ENCODE measurements at places on chromosomes 3 and 15.

GRCh38 chr3:129703913-129704312, 97.4 kb upstream of the PLXND1 start:
- H3K4me1 ChIP-seq = no peaks in the 10 kb centered on the region
- H3K36me3 ChIP-seq = no peaks in the 10 kb centered on the region
- DNase-seq = peak; percentile 1
- H3K4me3 ChIP-seq = no peak overlapping the region
- no peaks in the 10 kb centered on the region for H3K27me3 ChIP-seq
- no peak overlapping the region for H3K27ac ChIP-seq

DNA sequence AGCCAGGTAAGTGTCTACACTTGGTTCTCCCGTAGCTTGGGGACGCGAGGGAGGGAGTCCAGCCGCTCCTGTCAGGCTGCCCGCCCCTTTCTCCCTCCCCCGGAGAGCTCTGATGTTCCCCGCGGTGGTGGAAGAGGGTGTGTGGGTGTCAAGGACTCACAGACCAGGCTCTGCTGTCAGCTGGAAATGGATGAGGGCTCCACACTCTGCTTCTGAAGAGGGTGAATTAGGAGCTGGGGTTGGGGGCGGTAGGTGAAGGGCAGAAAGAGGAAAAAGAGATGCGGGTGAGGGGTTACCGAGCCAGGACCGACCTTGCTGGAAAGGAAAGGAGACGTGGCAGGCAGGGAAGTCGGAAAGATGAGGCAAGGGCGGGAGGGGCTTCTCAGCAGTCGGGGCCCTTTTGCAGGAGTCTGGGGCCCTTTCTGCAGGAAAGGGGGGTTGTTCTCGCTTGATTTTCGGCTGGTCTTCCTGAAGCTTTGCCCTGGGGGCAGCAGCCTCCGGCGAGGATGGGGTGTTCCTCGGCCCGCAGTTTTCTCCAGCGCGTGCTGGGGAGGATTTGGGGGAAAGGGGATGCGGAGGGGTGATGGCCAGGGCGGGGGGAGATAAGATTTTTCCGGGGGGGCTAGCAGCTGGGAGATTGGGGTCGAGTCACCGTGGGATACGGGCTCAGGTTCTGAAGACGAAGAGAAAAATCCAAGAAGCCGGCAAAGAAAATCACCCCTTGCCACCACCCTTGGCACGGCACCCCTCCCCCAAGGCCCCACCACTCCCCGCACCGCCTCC, 602 bp upstream of the BAHD1 start:
- peak; percentile 26 for DNase-seq
- peaks cover 51% of the 10 kb centered on the region for H3K27me3 ChIP-seq
- no peaks in the 10 kb centered on the region for H3K36me3 ChIP-seq
- H3K4me3 ChIP-seq = peak overlapping the region; percentile 49

- no peak overlapping the region for H3K27ac ChIP-seq
- H3K4me3 ChIP-seq = no peak overlapping the region
- no peaks in the 10 kb centered on the region for H3K4me1 ChIP-seq
- H3K27me3 ChIP-seq = peaks cover 13% of the 10 kb centered on the region
- DNase-seq = no peak
- no peaks in the 10 kb centered on the region for H3K36me3 ChIP-seq
These were observed 51.7 kb upstream of the CAPN7 start for GRCh38 chr3:15154326-15154725.

DNA sequence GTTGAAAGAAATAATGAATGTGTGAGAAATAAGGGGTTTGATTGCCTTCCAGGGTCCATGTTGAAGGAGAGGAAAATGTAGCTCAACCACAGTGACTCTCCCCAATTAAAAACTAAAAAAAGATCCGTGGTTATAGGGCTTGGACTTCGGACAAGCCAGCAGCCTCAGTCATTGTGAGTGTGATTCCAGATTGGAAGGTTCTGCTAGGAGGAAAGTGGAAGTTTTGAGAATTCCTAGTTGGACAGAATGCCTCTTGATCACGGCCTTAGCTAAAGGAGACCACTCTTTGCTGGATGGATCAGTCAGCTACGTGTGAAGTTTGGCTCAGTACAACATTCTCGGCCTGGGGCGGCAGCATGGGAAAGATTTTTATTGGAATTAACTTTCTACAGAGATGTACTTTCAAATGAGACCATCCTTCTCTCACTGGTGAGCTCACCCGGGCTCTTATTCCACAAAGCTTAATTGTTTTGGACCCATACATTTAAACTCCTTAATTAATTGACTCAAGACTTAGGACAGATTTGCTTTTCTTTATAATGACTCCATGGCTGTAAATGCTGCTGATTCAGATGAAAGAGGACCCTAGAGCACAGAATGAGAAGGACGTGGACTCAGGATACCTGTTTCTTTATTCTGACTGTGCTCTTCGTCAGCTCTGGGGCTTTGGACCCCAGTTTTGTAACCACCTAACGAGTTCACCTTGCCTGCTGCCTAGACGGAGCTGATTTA, 27.5 kb downstream of the FLNB start:
- peaks cover 4% of the 10 kb centered on the region for H3K36me3 ChIP-seq
- H3K4me1 ChIP-seq = peaks cover 14% of the 10 kb centered on the region
- DNase-seq = no peak
- no peaks in the 10 kb centered on the region for H3K27me3 ChIP-seq

GRCh38 chr15:66023311-66023972, 154.2 kb downstream of the RAB11A start:
- no peaks in the 10 kb centered on the region for H3K4me1 ChIP-seq
- no peak overlapping the region for H3K27ac ChIP-seq
- H3K4me3 ChIP-seq = no peak overlapping the region
- H3K27me3 ChIP-seq = peaks cover 43% of the 10 kb centered on the region
- no peaks in the 10 kb centered on the region for H3K36me3 ChIP-seq

DNA sequence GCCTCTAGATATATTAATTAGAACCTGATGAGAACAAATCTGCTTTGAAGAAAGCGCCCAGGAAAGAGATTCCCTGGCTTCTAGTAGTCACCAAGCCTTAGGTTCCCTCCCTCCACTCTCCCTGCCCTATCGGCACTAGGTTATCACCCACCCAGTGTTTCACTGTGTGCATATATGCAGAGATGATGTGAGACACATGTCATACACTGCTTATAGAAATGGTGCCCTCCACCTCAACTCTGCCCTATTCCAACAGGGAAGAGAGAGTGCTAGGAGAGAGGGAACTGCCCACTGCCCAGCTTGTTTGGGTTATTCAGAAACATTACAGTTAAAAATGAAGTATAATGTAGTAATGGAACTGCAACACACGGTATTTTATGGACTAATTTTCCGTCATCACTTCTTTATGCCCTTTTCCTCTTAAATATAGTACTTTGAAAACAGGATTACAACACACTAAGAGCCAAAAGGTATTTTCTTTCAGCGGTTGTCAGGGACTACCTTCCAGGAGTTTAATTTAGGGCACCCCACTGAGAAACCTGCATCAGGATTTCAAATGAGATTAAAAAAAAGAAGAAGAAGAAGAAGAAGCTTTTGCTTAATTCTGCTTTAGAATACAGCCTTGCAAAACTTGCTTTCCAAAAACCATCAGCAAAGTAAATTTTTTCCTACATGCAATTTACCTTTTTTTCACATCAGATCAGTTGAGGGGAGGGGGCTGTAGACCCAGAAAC, 55.3 kb downstream of the MEIS2 start:
- no peaks in the 10 kb centered on the region for H3K27me3 ChIP-seq
- peaks cover 8% of the 10 kb centered on the region for H3K4me1 ChIP-seq
- no peak overlapping the region for H3K27ac ChIP-seq
- no peak for DNase-seq
- H3K4me3 ChIP-seq = no peak overlapping the region
- peaks cover 16% of the 10 kb centered on the region for H3K36me3 ChIP-seq

DNA sequence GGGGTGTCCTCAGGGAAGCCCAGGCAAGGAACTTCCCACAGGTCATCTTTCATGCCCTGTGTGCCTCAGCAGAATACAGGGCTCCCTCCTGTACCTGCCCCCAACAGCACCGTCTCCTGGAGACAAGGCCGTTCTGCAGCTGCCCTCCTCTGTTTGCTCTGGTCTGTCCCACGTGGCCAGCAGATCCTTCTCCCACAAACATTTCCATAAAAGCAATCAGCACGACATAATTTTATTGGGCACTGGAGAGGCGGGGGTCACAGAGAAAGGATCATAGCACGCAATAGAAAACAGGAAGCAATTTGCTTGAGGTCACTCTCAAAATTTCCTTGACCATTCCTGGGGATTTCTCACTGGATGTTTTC, 29.4 kb downstream of the STARD5 start:
- no peak overlapping the region for H3K27ac ChIP-seq
- H3K4me1 ChIP-seq = no peaks in the 10 kb centered on the region
- DNase-seq = no peak
- no peak overlapping the region for H3K4me3 ChIP-seq

GRCh38 chr3:908839-909238, 184.0 kb upstream of the CNTN6 start:
- no peaks in the 10 kb centered on the region for H3K36me3 ChIP-seq
- H3K4me1 ChIP-seq = no peaks in the 10 kb centered on the region
- H3K27me3 ChIP-seq = no peaks in the 10 kb centered on the region
- no peak overlapping the region for H3K4me3 ChIP-seq

- 0 out of 2 replicates have a peak, but pooled peaks cover 3% of the 10 kb centered on the region for H3K36me3 ChIP-seq
- no peak for DNase-seq
- no peaks in the 10 kb centered on the region for H3K4me1 ChIP-seq
- H3K27me3 ChIP-seq = no peaks in the 10 kb centered on the region
These were observed 639 bp downstream of the NIPA1 start for GRCh38 chr15:22786868-22787698.

- no peak for DNase-seq
- no peak overlapping the region for H3K4me3 ChIP-seq
- H3K27ac ChIP-seq = no peak overlapping the region
- H3K27me3 ChIP-seq = peaks cover 31% of the 10 kb centered on the region
- H3K36me3 ChIP-seq = no peaks in the 10 kb centered on the region
These were observed 84.0 kb downstream of the HES1 start for GRCh38 chr3:194219826-194220410.

GRCh38 chr15:67834581-67835296, 5.1 kb downstream of the RNU6-1 start:
- H3K4me3 ChIP-seq = no peak overlapping the region
- peaks cover 74% of the 10 kb centered on the region for H3K27me3 ChIP-seq
- no peaks in the 10 kb centered on the region for H3K36me3 ChIP-seq
- no peak for DNase-seq

DNA sequence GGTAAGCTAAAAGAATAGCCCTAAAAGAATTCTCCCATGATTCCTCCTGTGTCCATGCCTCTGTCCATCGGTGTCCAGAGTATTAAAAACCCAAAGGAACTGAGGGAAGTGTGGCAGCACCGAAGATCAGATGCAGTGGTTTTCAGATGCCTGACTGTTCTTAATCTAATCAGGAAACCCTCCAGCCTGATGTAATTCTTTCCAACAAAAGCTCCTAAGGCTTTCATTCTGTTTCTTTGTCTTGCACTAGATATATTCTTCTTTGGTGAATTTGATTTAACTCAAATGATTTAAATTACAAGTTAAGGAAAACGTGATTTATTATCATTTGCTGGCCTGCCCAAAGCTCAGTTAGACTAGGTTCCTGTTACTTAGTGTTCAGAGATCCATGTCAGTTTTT, 71.2 kb downstream of the ARHGAP31 start:
- H3K27ac ChIP-seq = no peak overlapping the region
- peaks cover 6% of the 10 kb centered on the region for H3K36me3 ChIP-seq
- H3K27me3 ChIP-seq = no peaks in the 10 kb centered on the region
- no peak overlapping the region for H3K4me3 ChIP-seq
- peaks cover 3% of the 10 kb centered on the region for H3K4me1 ChIP-seq

DNA sequence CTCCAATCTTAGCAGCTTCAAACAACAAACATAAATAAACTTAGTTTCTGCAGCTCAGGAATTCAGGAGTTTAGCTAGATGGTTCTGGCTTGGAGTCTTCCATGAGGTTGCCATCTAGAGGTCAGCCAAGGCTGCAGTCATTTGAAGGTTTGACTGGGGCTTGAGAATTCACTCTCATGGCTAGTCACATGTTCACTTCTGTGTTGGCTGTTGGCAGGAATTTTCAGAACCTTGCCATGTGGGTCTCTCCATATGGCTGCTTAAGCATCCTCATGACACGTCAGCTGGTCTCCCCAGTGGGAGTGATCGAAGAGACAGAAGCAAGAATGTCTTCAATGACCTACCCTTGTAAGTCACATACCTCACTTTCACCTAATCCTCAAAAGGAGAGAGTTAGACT, 269.2 kb upstream of the CNTN3 start:
- no peak overlapping the region for H3K27ac ChIP-seq
- no peaks in the 10 kb centered on the region for H3K4me1 ChIP-seq
- peak; percentile 5 for DNase-seq
- no peak overlapping the region for H3K4me3 ChIP-seq

DNA sequence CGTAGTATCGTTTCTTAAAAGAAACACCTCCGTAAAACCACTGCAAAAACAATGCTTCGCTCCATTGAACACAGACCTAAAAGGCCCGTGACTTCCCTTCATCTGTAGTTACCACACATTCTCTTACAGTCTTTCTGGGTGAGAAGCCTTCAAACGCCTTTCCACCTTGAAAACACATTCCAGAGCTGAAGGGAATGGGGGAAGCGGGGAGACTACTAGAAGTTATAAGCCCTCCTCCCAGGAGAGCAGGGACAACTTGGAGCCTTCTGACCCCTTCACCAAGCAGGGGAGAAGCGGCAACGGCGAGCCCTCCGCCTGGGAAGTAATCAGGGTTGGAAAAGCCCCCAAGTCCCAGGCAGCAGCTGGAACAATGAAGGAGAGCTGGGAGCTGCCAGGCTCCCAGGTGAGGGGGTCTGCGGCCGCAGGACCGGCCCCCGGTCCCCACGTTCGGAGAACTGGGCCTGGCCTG, 461 bp downstream of the SECISBP2L start:
- H3K27me3 ChIP-seq = no peaks in the 10 kb centered on the region
- peak; percentile 21 for DNase-seq
- H3K36me3 ChIP-seq = peaks cover 4% of the 10 kb centered on the region
- peak overlapping the region; percentile 97 for H3K4me3 ChIP-seq

DNA sequence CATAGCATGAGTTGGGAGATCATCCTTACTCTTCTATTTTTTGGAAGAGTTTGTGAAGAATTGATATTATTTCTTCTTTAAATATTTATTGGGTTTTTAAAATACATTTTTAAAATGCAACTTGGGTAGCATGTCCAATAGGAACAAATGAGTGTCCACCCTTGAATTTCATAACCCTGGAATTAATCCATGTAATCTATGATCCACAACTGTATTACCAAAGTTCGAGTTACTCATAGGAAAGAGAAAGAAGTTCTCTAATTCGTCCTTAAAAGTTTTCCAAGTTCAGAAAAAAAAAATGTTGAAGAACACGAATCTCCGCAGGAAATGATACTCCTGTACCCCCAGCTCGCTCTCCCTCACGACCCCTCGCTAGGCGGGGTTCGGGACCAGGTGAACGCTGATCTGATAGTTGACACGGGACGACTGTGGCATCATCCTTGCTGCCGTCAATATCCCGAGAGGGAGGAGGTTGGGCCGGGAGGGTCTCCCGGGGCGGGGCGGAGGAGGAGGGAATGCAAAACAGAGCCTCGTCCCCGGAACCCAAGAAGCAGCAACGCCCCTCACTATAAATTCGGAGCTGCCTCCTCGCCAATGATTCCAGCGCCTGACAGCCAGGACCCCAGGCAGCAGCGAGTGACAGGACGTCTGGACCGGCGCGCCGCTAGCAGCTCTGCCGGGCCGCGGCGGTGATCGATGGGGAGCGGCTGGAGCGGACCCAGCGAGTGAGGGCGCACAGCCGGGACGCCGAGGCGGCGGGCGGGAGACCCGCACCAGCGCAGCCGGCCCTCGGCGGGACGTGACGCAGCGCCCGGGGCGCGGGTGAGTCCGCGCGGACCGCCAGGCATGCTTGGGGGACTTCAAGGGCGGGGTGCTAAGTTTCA, at the start of gene AGTR1:
Gene AGTR1, plus strand, starts transcription at position 598 of the 884 bp plus-strand sequence. CDS start 43,133 bp downstream, outside the sequence.
- peak; percentile 24 for DNase-seq
- no peaks in the 10 kb centered on the region for H3K4me1 ChIP-seq
- H3K27me3 ChIP-seq = peaks cover 24% of the 10 kb centered on the region
- H3K4me3 ChIP-seq = peak within 1 kb of the TSS; percentile 37

GRCh38 chr15:28920781-28921331, 35.1 kb downstream of the APBA2 start:
- H3K36me3 ChIP-seq = peaks cover 8% of the 10 kb centered on the region
- no peak for DNase-seq
- no peaks in the 10 kb centered on the region for H3K4me1 ChIP-seq
- no peaks in the 10 kb centered on the region for H3K27me3 ChIP-seq
- no peak overlapping the region for H3K27ac ChIP-seq

Measured in IMR-90 (cell line).